Activated CD4-positive, alpha-beta T cell treated with anti-CD3 and anti-CD28 coated beads, Interleukin-2, Interleukin-6, amounts not matched to agents 100 ng/mL and 50 ng/mL, durations not matched to agents 16 hours and 8 hours (primary cell): ENCODE measurements at places on chromosomes 4 and X.

DNA sequence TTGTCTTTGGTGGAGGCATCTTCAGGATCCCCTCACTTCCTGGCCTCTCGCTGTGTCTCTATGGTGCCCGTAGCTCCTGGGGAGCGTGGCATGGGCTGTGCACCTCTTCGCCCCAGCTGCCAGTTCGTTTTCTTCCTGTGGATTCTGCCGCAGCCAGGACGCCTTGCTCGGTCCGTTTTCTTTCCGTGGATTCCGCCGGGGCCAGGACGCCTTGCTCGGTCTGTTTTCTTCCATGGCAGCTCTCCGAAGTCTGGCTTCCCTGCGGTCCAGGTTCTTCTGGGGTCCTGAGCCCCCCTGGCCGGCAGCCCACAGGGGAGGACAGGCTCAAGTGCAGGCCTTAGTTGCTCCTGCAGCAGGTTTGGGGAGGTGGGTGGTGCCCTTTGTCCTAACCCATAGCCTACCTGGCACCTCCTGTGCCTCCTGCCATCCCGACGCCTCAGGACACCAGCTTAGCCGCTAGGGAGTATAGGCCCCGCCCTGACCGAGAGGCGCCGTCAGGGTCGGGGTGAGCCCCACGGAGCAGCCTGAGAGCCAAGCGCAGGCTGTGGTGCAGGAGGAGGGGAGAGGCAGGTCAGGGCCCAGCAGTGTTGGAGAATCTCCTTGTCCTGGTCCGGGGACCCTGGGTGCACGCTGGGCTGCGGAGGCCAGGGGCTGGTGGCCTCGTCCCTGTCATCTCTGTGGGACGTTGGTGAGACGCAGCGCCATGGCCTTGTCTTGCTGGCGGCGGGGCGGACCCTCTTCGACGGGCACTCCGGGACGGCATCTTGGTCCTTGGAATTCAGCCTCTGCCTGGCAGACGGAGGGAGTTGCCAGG, 27.1 kb downstream of the UVSSA start:
- no peak for DNase-seq

DNA sequence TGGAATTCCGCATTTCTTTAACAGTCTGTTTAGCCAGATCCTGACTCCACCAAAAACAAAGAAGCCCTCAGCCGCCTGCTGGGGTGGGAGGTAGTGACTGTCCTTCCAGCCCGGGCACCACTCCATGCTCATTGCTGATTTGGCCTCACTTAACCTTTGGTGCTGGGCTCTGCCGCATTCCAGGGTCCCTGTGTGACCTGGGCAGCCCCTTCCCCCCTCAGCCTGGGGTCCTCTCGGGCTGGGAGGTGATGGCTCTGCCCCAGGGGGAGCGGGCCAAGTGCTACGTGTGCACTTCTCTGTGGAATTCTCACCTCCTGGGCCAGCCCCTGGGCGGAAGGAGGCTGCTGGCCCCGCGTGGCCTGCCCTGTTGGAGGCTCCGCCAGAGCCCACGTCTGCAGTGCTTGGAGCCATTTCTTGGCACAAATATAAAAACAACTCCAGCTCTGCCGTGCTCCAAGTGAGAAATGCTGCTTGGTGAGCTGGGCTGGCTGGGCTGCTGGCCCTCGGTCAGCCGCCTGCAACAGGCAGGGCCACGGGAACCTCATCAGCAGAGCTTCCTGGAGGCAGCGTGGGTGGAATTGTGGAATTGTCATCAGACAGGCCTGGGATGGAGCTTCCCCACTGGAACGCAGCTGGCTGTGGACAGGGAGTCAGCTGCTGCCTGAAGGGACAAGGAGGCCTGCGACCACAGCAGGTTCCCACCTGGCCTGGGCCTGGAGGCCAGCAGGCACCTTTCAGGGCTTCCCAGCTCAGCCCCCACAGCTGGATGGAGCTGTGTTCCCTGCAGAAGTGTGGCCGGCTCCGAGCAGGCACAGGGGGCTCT, 66.0 kb downstream of the TRMT44 start:
- no peak for DNase-seq

DNA sequence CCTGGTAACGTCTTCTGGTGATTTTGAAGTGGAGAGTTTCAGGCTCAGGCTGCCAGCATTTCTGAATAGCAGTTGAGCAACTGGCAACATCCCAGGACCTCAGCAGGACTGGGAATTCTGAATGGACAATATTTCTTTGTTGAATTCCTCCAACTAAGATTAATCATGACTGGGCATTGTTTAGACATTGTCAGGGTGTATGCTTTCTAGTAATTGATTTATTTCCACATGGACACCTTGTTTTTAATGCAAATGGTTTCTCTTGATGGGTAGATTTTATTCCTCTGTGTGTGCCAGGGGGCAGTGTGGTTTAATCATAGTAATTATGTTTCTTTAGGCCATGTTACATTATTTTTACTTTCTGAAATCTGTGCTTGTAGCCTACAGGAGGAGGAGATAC, 1004.7 kb upstream of the LCORL start:
- DNase-seq, result no peak

- DNase-seq, result no peak
These were observed 5.5 kb upstream of the HSPA4L start for GRCh38 chr4:127776620-127777019.

DNA sequence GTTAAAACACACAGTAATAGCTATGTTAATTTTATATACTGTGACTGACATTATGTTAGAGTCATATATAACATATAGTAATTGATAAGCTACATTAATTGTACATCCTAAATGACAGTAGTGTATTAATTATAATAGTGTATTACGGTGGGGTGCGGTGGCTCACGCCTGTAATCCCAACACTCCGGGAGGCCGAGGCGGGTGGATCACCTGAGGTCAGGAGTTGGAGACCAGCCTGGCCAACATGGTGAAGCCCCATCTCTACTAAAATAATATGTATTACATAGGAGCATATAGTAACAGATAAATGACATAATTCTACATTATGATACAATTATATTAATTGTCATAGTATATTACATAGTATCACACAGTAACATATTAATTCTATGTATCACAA, 12.2 kb downstream of the ASMTL start:
- DNase-seq, result no peak

GRCh38 chr4:61853041-61853440, 652.9 kb downstream of the ADGRL3 start:
- DNase-seq, result no peak
